ENCODE measurements at places on chromosomes 2 and 18.

DNA sequence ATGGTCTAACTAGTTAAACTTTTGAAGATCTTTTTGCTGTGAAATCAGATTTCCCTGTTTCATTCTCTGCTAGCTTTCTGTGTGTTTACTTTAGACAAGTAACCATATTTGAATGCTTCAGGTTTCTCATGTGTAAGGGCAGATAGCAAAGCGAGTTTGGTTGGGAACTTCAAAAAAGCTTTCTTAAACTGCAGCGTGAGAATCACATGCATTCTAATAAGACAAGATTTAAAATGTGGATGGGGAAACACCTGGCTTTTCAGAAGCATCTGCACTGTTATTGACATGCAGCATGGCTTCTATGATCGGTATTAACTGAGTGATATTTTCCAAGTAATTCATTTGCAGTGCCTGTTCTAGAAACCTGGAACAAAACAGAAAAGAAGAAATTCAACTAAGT is 119.3 kb downstream of the ABCA12 start:
- no peak for DNase-seq

GRCh38 chr18:3083766-3084165 is 70.8 kb upstream of the LPIN2 start:
- no peak for DNase-seq

DNA sequence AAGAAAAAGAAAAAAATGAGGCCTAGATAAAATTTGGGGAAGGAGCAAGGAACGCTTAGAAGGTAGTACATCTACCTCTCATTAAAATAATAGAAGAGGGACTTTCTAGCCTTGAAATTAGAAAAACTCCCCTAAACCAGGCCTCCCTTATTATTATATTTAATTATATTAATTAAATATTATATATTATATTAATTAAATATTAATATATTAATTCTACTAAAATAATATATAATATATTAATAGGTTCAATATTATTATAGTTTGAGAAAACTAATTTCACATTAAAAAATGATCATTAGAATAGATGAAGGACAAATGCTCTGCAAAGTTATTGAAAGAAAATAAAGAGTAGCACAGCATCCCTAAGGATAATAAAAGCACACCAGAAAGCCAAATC is 449.4 kb downstream of the NBAS start:
- no peak for DNase-seq

GRCh38 chr18:25544546-25545287 is 192.8 kb upstream of the ZNF521 start:
- no peak for DNase-seq

DNA sequence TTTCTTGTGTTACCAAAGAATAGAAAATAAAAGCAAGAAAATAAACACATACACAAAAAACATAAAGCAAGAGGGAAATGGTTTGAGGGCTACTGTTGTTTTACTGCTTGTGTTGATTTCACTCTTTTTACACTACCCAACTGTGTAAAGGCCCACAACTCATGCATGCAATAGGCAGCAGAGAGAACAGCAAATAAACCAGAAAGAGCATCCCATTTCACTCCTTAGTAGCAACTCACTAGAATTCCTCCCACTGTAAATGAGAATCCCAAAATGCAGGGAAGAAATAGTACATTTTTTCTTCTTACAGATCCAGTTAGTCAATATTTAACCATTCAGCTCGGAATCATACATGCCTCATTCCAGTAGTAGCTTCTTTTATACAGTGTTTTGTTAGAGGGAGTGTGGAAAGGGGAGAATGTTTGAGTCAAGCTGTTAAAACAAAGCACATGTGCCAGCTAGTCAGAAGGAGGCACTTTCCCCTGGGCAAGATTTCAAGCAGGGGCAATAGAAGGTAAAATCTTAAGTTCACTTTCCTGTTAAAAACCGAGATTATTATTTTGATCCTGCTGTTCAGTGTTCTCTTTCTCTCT is 147.2 kb upstream of the FAM98A start:
- DNase-seq: no peak

DNA sequence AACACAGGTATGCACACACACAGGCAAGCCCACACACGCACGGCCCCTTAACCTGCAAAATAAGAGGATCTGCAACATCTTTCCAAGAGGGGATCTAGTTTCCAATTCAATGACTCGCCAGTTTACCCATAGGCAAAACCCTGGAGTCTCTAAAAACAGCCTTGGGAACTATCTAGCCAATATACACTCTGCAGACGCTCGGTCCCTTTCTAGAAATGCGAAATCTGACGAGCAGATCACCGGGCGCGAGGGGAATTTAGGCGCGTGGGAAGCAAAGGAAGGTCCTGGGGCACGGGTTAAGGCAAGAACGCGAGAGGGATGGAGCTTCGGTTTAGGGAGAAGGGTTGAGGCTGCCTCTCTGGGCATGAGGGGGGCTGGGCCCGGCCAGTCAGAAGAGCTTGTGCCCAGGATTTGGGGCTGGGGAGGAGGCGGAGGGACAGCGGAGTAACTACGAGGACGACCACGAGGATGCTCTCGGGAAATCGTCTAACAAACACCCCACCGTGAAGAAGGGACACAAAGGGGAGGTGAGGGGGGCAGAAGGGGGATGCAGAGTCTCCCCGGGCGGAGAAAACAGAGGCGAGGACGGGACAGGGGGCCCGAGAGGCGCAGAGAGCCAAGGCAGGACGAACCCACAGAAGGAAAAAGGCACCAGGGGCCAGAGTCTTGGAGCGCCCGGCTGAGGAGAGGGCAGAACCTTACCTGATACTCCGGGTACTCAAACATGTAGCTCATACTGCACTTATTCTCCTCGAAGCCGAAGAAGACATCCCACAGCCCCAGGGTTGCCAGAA is 542 bp downstream of the PGAP1 start:
- DNase-seq: peak; percentile 91

DNA sequence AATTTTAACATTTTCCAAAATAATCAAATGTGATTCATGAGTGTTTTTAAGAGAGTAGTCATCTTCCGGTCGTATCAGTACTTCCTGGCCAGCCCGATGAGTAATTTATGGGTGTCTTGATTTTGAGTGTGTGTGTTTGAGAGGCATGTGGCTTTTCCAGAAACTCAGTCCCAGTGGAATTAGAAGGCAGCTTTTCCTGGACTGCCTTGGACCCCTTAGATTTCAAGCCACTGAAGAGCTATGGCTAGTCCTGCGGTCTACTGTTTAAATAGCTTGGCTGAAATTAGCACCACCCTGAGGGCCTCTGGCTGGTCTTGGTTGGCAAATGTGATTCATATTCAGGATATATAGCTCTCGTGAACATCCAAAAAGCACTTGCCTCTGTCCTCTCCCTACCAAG is 59.4 kb downstream of the HK2 start:
- DNase-seq: no peak

DNA sequence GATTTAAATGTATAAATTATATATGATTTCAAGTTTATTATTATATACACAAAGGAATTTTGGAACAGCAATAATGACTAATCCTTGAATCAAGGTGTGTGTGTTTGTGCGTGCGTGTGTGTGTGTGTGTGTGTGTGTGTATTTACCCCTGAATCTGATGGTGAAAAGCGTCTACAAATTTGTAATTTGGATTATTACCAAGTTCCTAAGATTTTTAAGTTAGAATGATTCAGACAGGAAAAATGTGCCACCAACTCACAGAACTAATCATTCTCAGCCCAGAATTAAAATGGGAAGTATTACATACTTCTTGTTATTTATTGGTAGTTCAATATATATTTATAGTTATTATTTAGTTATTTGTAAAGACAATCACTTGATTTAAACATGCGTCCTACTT is 12.3 kb downstream of the CALCRL start:
- no peak for DNase-seq

DNA sequence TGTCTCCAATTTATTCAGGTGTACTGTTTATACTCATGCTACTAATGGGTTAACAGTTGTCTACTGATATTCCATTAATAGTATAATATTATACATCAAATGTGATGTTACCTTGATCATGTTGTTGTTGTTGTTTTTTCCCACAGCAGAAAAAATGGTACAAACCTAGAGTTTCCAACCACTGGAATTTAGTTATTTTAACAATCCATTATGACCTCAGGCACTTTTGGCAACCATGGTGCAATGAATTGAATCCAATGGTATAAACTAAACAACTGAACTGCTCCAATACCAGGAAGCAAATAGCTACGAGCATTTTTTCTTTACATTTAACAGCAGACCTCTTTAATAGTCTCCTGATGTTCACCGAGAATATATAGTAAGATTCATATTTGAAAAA is 31.0 kb upstream of the C2orf66 start:
- DNase-seq: no peak

DNA sequence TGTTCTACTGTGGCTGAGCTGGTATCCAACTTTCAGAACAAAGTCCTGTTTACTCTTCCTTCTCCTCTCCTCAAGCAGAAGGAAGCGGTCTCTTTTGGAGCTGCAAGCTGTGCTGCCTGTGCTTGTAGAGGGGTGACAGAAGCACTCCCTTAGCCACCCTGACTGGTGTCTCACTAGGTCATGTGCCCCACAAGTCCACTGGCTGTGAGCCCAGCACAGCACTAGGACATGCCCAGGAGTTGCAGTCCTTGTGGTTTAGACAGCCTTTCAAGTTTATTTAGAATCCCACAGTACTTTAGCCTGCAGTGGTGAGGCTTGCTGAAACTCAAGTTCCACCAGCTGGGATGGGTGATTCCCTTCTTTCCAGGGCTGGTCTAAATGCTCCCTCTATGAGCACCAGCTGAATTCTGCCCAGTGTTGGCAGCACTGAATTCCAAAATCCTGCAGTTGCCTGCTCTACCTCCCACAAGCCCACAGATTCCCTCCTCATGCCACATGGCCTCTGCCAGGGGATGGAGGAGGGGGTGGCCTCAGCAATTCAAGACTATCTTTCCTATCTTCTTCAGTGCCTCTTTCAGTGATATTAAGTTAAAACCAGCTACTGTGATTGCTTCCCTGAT is 61.2 kb downstream of the CCDC85A start:
- no peak for DNase-seq

DNA sequence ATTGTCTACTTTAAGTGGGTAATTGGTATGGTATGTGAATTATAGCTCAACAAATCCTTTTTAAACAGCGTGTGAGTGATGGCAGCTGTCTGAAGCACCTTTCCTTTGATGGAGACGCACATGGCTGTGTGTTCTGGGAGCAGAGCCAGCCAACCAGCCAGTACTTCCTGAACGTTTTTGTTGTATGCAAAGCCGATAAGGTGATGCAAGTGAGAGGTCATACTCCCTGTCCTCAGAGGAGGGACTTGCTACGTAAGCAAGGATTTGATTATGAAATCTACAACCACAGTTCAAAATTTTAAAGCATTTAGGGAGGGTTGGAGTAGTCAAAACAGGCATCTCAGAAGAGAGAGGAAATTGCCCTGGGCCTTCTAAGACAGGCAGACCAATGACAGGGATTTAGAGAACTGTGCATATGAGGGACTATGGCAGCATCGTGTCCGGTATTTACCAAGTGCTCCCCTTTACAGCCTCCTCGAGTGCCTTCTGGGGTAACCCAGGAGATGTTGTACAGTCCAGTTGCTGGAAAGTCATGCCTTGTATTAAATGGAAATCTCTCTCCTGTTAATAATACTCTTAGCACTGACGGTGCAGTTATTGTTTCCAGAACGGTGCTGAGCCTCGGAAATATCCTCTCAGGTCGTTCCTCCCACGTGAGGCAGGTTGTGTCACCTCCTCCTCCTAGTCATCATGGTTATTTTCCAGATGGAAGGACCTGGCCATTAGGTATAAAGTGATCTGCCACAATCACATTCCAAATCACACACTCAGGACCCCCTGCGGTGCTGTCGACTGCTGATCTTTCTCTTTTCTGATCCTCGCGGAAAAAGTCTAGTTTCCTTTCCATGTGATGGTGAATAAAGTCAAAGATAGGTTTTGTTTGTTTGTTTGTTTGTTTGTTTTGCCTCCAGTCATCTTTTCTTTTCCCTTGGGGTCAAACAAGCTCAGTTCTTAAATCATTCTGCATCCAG is 28.4 kb downstream of the ARHGEF4 start:
- DNase-seq: peak; percentile 68

GRCh38 chr2:15040429-15041084 is 408.0 kb downstream of the LRATD1 start:
- DNase-seq: peak; percentile 25

DNA sequence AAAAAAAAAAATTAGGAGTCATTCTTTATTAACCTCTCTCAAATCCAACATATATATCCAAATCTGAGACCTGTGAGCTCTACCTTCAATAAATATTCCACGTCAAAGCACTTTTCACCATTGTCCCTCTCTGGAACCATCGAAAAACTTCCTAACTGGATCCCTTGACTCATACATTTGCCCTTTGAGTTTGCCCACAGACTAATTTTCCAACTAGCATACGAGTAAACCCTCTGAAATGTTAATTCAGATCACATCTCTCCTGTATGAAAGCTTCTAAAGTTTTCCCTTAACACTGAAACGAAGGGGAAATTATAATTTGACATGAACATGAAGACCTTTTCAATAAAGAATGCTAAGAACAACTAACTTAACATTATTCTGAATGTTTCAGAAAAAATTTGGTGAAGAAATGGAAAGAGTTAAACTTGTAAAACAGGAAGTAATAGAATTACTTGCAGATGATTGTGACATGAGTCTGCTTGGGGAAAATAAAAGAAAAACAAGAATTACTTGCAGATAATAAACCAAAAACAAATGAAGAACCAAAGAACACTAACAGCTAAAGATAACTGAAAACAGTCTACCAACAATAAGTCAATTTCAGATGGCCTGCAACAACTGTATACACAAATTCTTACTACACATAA is 110.6 kb downstream of the C2orf74 start:
- no peak for DNase-seq

DNA sequence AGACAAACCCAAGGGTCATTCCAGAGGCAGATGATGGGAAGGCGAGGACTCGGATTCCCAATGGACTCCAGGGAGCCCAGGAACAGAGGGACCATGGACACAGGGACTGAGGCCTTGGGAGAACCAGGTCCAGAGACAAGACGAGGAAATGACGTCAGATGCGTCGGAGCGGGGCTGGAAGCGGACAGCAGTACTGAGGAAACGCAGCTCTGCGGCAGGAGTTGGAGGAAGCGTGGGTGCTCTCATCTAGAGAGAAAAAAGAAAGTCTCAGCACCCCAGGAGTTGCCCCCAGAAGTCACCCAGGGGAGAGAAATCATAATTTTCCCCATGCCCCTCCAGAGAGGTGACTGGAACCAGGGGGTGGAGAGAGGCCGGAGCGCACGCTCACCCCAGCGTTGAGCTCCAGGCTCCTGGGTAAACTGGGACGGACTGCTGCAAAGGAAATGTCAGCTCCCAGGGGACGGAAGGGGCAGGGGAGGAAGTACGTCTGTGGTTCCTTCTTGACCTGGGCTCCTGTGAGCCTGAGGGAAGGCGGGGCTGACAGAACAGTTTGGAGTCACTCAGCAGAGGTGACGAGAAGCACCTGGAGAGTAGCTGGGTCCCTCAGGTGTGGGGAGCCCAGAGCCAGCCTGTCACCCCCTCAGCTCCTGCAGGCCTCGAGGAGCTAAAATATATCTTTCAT is 44.7 kb downstream of the CMPK2 start:
- no peak for DNase-seq
